ENCODE measurements at places on chromosomes 12 and 14.

DNA sequence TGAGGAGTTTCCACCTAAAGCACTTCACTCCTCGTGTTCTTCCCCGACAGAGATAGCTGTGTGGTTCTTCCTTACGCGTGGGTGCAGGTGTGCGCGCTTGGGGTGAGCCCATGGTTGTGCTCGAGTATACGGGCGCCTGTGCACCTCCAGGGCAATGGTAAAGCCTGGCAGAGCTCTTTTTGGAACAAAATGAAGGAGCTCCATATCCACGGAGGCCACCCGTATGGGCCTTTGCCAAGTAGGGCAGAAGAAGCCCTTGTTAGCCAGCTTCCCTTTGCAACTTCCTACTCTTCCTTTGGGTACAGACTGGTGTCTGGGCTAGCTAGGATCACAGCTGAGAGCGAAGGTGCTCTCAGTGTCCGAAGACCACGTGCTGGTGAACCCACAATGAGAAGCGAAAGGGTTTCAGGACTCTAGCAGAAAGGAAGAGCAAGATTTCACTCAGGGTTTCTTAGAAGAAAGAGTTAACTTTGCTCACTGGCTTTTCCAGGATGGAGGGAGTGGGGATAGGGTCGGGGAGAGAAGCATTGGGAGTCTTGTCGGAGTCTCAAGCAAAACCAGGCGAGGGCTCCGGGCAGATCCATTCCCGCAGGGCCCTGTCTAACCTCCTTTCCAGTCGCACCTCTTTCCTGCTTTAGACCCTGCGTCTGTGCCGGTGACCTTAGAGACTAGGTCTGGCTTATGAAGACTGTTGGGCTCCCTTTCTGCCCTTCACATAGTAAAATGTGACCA lies 960 bp upstream of the LRFN5 start:
- no peak for DNase-seq

DNA sequence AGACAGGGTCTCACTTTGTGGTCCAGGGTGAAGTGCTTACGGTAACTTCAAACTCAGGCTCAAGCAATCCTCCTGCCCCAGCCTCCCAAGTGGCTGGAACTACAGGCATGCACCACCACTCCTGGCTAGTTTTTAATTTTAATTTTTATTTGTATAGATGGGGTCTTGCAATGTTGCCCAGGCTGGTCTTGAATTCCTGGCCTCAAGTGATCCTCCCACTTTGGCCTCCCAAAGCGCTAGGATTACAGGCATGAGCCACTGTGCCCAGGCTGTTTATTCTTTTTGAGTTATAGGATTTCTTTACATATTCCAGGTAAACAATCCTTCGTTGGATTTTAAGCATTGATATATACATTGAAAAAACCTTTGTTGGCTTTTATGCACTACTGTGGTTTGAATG lies 26.7 kb downstream of the SOCS2 start:
- DNase-seq: no peak

DNA sequence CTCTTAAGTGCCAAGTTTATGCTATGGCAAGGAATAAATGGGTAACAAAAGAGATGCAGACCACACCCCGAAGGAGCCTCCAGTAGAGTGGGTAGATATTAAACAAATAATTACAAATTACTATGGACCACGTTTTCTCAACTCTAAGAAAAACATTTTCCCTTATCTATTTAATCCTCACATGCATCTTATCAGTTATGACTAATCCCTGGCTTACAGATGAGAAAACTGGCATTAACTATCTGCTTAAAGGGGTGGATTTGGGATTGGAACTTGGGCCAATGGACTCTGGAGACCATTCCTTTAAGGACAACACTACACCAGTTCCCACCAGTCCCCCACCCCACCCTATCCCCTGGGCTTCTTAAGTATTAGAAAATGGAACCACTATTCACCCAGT lies 26.3 kb downstream of the PPM1H start:
- no peak for DNase-seq

GRCh38 chr12:132486168-132486567 lies 3.8 kb upstream of the FBRSL1 start:
- no peak for DNase-seq

GRCh38 chr12:120474616-120474960 lies 5.0 kb upstream of the SRSF9 start:
- no peak for DNase-seq

DNA sequence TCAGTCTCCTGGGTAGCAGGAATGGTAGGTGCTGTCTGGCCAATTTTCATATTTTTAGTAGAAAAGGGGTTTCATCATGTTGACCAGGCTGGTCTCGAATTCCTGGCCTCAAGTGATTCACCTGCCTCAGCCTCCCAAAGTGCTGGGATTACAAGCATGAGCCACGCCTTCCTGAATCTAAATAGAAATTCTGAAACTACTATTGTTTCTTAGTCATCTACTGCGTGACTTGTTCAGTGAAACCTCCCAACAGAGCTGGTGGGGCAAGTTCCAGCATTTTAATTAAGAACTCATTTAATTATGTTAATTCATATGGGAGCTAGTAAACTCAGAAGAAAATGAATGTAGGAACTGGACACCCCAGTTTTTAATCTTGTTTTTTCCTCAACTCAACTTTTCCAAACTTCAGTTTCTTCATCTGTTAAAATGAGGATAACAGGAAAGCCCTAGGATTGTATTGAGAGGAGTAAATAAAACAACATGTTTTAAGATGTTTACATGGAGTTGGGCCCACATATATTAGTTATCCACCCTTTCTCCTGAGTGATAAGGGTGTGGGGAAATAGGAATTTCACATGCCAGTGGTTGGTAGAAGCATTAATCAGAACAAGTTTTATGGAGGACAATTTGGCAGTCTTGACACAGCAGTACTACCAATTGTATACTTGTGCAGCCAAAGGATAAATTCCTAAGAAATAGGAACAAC lies 335.8 kb upstream of the E2F7 start:
- no peak for DNase-seq

DNA sequence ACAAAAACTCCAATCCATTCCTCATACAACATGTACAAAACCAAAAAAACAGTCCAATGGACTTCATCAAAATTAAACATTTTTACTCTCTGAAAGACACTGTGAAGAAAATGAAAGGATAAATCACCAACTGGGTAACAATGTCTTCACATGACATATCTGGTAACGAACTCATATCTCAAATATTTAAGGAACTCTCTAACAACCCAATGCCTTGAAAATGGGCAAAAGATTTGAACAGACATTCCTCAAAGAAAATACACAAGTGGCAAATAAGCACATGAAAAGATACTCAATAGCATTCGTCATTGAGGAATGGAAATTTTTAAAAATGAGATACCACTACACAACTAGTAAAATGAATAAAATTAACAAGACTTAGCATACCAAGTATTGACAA lies 198.7 kb upstream of the RASSF8 start:
- DNase-seq: no peak

DNA sequence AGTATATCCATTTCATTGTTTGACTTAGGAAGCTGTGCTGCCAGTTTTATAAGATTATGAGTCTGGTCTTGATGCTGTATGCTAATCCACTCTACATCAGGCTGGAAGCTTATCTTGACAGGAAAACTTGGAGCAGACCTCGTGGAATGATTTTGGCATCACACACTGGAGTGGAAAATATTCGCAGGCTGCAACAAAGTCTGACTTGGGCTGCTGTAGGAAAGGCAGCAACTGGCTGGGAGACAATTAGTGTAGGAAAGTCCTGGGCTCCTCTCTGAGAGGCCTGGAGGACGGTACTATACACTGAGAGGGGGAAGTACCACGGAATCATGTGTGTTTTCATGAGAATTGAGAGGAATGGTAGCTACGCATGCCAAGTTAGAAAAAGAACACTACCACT lies 383.7 kb downstream of the ETNK1 start:
- no peak for DNase-seq

- no peak for DNase-seq
Observed at GRCh38 chr14:52827426-52827825, 36.0 kb upstream of the GNPNAT1 start.

- no peak for DNase-seq
Observed at GRCh38 chr12:115606040-115606439, 671.5 kb downstream of the MED13L start.

- no peak for DNase-seq
Observed at GRCh38 chr12:42235426-42235825, 2.6 kb downstream of the YAF2 start.

GRCh38 chr14:60815371-60815770 lies 80.8 kb downstream of the MNAT1 start:
- no peak for DNase-seq

DNA sequence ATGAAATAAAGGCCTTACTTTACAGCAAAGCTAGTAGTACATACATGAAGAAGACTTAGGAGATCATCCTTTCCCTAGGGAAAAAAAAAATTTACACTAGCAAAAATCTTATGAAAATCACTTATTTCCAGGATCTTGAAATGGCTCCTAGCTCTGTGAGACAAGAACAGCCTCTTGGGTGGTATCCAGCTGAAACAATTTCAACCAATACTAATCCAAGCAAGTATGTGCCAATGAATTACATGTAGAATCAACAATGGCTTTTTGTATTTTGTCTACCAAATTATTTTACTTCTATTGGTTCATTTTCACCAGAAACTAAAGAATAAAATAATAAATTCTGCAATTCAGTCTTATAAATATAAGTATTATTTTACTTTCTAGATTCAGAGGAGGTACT lies 2.7 kb upstream of the SLCO1A2 start:
- DNase-seq: no peak

GRCh38 chr12:91326058-91327027 lies 143.7 kb upstream of the DCN start:
- DNase-seq: no peak

GRCh38 chr14:99706107-99706900 lies 22.2 kb downstream of the CYP46A1 start:
- DNase-seq: no peak

DNA sequence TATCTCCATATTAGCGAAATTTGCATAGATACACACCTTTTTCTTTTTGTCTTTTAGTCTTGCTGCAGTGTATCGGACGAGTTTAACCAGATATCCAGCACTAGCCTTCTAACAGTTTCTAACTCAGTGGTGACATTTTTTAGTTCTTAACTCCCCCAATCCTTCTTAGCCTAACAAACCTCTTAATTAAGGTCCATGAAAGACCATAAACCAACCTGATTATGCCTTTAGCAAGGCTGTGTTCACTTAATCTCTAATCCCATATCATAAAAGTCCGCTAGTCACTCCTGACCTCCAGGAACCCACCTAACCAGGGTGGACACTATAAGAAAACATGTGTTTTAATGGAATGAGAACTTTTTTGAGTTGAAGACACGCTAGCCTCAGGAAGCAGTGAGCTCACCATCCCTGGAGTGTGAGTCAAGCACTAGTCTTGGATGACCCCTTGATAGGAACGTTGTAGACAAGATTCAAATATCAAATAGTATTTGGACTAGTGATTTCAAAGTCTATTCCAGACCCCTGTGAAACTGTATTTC lies 9.5 kb downstream of the CDKN1B start:
- DNase-seq: no peak

DNA sequence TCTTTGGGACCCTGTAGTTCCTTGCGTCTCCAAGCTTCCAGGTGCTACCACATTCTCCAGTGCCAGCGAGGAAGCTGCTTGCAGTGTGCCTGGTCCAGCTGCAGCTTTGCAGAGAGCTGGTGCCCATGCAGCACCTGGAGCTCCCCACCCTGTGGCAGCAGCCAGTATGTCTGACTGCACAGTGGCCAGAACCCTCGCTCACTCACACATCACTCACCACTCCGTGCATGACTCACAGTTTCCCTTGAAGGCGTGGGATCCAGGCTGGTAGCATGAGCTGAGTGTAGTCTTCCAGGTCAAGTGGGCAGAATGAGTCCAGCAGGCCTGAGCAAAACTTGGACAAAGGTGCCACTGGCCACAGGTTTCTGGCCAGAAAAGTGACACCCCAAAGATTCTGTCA lies 33.6 kb downstream of the SDR9C7 start:
- DNase-seq: no peak

GRCh38 chr12:45336331-45336730 lies 120.4 kb downstream of the ANO6 start:
- no peak for DNase-seq

- DNase-seq: no peak
Observed at GRCh38 chr12:66156654-66157053, 13.1 kb downstream of the TMBIM4 start.

DNA sequence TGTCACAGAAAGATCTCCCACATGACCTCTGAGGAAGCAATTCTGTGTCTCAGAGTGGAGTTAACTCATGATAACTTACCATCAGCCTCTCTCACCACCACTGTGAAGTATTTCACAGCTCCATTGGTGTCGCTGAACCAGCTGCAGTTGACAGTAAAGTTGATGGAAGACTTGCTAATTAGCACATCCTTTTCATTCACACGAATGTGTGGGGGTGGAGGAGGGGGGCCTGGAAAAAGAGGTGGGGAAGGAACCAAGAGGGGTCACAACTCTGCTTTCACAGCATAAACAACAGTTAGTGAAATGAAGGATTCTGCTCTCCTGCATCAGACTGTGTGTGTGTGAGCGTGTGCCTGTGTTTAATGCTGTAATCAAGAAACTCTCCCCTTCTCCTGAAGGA lies 82.1 kb downstream of the PTPRB start:
- no peak for DNase-seq

GRCh38 chr12:13937735-13938134 lies 43.7 kb downstream of the GRIN2B start:
- DNase-seq: no peak

DNA sequence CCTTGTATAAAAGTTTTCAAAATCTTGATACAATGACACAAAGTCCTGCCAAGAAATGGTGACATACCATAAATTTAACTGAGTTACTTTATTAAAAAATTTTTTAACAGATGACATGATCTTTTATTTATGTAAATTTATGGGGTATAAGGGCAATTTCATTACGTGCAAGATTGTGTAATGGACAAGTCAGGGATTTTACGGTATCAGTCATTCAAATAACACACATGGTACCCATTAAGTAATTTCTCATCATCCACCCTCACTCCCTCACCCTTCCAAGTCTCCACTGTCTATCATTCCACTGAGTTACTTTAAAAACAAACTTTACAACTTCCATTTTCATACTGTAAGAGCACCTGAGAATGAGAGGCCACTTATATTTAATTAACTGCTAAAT lies 37.4 kb downstream of the SPTLC2 start:
- DNase-seq: no peak

GRCh38 chr14:80572666-80573065 lies 361.4 kb upstream of the DIO2 start:
- DNase-seq: no peak

DNA sequence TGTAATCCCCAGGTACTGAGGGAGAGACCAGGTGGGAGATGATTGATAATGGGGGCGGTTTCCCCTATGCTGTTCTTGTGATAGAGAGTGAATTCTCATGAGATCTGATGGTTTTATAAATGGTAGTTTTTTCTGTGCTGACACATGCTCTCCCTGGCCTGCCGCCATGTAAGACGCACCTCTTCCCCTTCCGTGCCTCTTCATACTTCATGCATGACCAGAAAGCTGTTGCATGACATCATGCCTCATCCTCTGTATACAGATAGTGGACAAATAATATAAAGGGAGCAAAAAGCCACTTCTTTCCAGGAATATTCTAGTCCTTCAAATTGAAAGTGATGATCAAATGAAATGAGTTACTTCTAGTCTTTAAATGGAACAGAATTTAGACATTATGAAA lies 47.3 kb upstream of the LRIG3 start:
- DNase-seq: no peak
